ENCODE measurements at places on chromosomes 4 and X.

DNA sequence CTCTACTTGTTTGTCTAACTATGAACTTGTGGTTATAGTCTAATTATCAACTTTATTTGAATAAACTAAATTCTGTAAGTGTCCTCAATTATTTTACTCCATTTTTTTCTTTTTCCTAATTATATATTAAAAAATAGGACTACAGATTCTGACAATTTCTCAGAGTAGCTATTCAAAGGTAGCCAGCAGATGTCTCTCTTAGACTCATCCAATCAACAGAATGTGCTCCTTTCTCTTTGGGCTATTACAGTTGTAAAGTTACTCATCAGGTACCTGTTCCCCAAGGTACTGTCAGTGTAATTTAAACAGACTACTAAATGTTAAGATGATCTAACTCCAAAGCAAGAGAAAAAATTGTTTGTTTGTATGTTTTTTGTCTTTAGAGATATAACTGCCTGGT lies 248.6 kb downstream of the PCDH18 start:
- no peak for DNase-seq

- DNase-seq, result no peak
These were observed 208.1 kb downstream of the FBXW7 start for GRCh38 chr4:152327606-152328453.

- DNase-seq, result no peak
These were observed 62.6 kb downstream of the DDX53 start for GRCh38 chrX:23062359-23062758.

DNA sequence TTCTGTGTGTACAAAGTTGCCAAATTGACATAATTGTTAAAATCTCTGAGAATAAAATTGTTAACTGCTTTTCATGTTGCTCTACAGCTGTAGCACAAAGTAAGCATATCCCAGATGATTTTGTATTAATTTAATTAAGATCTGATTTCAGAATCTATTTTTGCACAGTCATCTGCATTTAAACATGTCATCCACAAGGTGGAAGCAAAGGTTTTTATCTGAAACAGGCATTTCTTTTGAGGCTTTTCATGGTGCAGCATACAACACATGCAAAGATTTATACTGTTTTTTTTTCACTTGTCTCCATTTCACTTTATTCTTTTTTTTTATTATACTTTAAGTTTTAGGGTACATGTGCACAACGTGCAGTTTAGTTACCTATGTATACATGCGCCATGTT lies 51.2 kb downstream of the GC start:
- DNase-seq, result no peak

DNA sequence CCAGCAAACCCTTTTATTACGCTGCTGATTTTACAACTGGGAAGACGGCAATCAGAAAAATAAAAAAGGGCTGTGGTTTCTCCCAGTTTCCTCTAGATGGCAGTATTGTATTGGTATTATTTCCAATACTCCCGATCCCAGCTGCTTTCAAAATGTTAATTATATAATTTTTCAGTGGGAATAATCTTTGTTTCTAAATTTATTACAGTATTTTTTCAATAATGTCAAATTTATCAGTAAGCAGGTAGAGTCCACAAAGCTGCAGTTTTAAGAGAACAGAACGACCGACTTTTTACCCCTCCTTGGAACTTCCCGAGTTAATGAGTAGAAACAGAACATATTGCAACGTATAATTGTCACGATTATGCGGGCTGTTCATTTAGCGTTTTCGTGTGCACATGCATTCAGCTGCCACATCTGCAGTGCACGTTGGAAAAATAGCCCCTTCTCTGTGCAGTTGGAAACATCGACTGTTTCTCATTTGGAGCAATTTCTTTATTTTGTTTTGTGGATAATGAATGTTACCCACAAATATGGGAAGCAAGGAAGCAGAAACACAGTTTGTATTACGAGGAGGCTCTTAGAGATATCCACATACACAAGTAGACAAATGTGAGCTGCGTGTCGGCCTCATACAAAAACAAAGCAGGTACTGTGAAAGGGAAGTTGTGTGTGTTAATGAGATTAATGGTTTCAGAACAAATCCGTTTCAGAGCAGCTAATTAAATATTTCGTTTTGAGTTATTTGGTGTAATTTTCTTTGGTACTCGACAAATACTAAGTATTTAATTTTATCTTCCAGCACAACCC lies 188.0 kb downstream of the STIM2 start:
- DNase-seq, result no peak

DNA sequence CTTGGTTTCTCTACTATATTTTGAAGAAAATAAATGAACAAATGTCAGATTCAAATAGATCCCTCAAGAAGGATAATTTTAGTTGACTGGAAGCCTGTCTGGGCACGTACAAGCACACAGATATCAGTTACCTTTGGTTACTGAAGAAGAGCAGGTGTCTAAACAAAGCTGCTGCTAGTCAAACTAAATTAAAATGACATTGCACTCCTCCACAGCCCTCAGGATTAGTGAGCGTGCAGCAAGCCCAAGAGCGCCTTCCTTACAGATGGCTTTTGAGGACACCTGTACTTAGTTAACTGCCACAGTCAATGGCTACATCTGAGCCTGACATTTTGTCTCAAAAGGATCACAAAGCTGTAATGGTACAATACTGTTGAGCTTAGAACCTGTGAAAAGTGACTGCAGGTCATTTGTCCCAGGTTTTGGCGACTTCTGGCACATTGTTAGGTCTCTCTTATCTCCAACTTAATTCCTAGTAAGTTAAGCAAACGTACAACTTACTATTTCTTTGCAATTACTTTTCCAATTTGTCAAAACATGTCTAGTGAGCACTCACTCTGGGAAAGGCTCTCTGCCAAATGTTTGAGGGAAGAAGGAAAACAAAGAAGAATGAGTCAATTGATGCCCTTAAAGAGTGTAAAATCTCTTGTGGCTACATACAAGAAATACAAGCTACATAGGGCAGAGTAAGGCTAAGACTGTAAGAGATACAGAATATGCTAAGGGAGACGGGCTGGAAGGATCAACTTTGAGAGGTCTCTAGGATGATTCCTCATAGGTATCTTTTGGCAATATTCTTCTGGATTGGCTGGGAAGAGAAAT lies 25.6 kb upstream of the DAPP1 start:
- no peak for DNase-seq

- no peak for DNase-seq
These were observed 135.6 kb upstream of the GPC4 start for GRCh38 chrX:133550665-133551485.

DNA sequence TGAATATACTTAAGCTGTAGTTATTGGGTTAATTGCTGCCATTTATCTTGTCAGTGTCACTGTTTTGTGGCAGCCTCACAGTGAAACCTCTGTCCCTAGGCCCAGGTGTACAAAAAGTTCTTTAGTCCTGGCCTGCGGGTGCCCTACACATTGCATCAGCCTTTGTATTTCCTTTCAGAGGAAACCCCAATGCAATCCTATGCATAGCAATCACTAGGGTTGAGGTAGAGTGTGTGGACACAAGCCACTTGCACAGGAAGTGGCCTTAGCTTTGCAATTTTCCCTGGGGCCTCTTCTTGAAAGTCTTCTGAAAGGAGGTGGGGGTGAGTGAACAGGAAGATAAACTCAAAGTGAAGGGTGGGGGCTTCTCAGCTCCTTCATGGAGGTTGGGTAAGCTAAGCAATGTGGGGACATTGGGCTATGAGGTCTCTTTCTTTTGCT lies 27.8 kb downstream of the VSIG4 start:
- DNase-seq, result no peak

DNA sequence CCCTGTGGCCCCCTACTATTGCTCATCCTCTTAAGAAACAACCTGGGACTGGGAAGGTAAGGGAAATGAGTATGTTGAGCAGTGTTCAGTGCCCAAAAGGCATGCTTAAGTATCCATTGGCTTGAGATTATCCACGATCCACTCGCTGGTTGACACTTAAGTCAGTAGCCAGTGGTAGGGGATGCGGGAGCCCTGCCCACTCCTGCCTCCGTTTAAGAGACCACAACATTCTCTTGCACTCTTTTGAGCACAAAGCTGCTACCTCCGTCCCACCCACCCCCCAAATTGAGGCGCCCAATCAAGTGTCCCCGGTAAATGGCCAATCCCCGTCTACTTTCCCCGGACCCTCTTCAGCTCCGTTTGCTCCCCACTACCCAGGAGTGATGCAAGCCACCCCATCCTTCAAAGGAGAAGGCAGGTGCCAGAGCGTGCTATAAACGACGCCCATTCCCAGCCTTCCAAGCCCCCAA lies 25.0 kb downstream of the UTP14A start:
- DNase-seq, result no peak

DNA sequence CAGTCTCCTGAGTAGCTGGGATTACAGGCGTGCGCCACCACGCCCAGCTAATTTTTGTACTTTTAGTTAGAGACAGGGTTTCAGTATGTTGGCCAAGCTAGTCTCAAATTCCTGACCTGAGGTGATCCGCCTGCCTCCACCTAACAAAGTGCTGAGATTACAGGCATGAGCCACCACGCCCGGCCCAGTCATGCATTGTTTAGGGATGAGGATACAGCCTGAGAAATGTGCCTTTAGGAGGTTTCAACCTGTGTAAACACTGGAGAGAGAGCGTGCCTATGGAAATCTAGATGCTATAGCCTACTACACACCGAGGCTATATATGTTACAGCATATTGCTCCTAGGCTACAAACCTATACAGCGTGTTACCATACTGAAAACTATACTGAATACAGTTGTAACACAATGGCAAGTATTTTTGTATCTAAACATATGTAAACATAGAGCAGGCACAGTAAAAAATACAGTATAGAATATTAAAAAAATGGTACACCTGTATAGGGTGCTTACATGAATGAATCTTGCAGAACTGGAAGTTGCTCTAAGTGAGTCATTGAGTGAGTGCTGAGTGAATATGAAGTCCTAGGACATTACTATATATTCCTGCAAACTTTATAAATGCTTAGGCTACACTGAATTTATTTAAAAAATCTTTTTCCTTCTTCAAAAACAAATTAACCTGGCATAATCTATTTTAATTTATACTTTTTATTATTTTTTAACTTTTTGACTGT lies 588.2 kb upstream of the ADGRL3 start:
- no peak for DNase-seq

GRCh38 chr4:11748164-11748872 lies 319.6 kb upstream of the HS3ST1 start:
- no peak for DNase-seq

DNA sequence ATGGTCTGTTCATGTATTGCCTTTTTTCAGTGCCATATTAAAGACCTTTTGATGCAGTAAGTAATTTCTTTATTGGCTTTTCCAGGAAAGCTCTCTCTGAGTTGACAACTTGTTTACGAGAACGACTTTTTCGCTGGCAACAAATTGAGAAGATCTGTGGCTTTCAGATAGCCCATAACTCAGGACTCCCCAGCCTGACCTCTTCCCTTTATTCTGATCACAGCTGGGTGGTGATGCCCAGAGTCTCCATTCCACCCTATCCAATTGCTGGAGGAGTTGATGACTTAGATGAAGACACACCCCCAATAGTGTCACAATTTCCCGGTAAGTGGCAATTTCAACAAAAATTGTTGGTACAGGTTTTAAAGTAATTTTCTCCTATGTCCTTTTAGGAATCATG lies 148.0 kb downstream of the STIM2 start:
- no peak for DNase-seq

GRCh38 chr4:3681191-3681590 lies 85.0 kb upstream of the ADRA2C start:
- DNase-seq, result no peak

DNA sequence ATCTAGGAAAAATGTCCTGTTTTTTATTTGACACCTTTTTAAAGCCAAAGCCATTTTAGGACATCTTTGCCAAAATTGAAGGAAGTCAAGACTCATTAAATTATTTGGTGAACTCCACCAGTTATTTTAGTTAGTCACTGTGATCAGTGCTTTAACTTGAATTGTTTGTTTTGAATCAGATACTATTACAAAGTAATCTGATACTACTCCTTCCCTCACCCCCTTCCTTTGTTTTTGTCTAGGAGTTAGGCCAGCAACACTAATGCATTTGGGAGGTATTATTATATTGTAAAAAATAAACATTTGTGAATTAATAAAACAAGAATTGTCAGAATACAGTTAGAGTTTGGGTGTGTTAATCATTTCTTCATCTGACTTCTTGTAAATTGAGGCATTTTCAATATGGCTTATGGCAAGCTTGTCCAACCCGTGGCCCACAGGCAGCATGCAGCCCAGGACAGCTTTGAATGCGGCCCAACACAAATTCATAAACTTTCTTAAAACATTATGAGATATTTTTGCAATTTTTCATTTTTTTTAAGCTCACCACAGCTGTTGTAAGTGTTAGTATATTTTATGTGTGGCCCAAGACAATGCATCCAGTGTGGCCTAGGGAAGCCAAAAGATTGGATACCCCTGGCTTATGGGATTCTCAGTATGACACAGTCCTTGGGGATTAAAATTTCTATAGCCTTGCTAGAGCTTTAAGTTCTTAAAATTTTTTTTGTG lies 182.2 kb downstream of the BMPR1B start:
- no peak for DNase-seq

- DNase-seq, result no peak
These were observed 47.5 kb upstream of the IGFBP7 start for GRCh38 chr4:57157596-57158137.

DNA sequence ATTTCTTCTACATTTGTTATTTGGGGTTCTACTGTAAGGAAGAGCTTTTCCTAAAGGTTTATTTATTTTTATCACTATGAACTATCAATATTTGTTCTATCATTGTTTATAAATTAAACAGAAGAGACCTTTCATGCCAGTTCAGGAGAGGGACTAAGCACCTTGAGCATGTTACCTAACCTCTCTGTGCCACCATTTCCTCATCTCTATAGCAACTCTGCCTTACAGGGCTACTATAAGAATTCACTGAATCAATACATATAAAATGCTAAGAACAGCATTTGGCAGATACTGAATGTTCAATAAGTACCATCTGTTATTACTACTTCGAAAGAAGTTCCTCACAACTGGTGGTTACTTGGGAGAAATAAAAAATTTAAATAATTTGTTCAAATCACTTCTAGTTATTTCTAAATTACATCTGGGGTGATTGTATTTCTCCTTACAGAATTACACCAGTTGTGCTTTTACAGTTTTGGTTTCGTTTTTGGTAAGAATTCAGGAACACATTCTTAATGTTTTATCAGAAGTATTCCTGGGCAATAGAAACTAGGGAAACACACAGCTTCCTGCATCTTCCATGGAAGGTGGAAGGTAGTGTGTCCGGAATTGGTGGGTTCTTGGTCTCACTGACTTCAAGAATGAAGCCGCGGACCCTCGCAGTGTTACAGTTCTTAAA lies 32.9 kb downstream of the EREG start:
- DNase-seq, result no peak

GRCh38 chr4:178448372-178449035 lies 1006.3 kb upstream of the AGA start:
- no peak for DNase-seq

Data from right forelimb (tissue), 1 donor.